Dorsolateral prefrontal cortex (tissue), 122 donors: ENCODE measurements at places on chromosomes 11 and 22.
A peak's percentile ranks its signal among the peaks of the same experiment; 100 is the strongest.

- DNase-seq = no peak
Measured at GRCh38 chr11:70063555-70063954, 14.6 kb upstream of the ANO1 start.

- DNase-seq = no peak
Measured at GRCh38 chr11:22161489-22161888, 31.4 kb upstream of the ANO5 start.

- no peak for DNase-seq
Measured at GRCh38 chr22:21047730-21048129, 2.0 kb downstream of the LRRC74B start.

DNA sequence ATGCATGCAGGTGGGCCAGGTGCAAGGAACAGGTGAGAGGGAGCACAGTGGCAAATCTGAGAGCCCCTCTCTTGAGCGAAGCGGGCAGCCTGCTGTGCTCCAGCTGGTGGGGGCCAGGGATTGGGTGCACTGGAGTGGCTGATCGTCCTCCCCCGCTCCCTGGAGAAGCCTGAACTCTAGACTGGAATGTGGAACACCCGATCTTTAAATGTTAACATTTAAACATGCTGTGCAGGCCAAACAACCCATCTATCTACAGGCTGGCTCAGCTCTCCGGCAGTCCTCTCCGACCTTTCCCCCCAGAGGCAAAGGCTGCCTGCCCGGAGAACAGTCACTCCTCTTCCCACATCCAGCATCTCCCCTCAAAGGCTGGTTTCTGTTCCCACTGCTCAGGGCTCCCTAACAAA is 5.1 kb downstream of the MRGPRF start:
- DNase-seq = no peak

GRCh38 chr22:50244420-50245213 is at the start of gene TUBGCP6:
TUBGCP6 (minus strand) TSS chr22:50245023; CDS start chr22:50244459, 564 bp downstream.
- DNase-seq = peak; percentile 96

DNA sequence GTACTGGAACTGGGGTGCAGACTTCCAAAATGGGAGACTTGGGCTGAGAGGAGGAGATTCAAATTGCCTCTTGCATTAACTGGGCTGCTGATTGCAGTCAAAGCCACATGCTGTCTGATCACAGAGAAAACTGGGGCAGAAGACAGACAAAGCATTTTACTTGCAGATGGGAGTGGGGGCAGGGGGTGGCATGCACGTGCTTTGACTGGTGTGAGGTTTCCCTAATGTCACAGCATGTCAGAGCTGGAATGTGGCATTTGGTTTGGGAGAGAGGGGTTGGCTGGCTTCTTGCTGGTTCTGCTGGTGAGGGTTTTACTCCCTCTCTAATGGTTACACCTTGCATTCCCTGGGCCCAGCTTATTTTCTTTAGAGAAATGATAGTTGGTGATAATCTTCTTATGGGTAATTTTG is 2.9 kb downstream of the TUB start:
- DNase-seq = no peak

DNA sequence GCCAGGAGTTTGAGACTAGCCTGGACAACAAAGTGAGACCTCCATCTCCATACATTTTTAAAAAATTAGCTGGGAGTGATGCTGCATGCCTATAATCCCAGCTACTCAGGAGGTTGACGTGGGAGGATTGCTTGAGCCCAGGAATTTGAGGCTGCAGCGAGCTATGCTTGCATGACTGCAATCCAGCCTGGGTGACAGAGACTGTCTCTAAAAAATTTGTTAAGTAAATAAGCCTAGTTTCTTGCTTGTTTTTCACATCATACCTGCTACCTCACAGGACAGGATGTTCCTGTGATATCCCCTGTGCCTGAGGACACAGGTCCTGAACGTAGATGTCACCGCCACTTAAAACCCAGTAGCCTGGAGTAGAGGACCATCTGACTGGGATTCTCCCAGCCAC is 348.6 kb downstream of the MN1 start:
- no peak for DNase-seq

DNA sequence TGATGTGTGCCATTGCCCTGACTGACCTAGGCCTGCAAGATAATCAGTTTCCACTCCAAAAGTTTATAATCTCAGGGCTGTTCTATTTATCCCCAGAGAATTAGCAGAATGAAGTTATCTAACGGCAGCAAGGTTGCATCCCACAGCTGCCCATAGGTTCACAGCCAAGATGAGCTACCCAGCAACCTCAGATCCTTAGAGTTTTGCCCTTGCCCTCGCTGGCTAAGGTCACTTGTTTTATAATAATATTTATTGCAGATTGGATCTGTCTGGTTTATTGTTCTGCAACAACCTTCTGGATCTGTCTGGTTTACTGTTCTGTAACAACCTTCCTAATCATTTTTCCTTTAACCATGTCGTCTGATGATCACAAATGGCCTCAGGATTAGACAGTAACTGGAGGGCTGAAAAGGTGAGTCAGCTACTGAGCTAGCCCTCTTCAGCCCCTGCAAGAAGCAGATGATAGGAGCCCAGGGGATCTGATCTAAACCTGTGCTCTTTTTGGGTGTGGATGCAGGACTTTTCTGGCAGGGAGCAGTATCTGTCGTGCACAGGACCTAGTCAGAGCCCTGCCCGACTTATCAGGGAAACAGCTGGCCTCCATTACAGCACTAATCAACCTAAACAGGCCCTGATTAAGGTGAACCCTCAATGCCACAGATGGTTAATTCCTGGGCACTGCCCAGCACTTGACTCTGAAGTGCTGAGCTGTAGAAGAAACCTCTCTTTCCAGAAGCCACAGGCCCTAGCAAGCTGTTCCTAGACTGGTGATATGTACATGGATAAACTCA is 642.9 kb upstream of the KIRREL3 start:
- DNase-seq = no peak

- no peak for DNase-seq
Measured at GRCh38 chr11:75831915-75832502, 17.0 kb downstream of the UVRAG start.

DNA sequence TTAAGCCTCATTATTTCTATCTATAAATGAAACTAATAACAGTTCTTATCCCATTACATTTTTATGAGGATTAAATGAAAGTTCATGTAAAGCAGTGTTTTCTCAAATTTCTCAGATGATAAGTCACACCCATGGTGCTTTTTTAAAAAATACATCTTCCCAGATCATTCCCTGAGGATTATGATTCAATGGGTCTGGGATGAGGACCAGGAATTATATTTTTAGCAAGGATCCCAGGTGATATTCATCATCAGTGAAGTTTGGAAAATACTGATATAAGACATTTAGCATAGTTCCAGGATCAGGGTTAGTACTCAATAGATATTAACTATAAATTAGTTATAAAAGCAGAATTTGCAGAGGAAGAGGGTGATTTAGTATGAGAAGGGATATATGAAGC is 89.1 kb downstream of the BBOX1 start:
- DNase-seq = no peak

DNA sequence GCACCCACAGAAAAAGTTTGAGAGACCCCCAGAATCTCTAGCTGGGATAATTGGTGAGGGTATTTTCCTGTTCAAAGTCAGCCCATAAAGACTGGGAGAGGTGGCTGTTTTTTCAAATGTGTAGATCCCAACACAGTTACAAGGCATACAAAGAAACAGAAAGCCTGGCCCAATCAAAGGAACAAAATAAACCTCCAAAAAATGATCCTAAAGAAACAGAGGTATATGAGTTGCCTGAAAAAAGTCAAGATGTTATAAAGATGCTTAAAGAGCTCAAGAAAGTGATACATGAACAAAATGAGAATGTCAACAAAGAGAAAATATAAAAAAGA is 40.2 kb upstream of the MMP12 start:
- no peak for DNase-seq

DNA sequence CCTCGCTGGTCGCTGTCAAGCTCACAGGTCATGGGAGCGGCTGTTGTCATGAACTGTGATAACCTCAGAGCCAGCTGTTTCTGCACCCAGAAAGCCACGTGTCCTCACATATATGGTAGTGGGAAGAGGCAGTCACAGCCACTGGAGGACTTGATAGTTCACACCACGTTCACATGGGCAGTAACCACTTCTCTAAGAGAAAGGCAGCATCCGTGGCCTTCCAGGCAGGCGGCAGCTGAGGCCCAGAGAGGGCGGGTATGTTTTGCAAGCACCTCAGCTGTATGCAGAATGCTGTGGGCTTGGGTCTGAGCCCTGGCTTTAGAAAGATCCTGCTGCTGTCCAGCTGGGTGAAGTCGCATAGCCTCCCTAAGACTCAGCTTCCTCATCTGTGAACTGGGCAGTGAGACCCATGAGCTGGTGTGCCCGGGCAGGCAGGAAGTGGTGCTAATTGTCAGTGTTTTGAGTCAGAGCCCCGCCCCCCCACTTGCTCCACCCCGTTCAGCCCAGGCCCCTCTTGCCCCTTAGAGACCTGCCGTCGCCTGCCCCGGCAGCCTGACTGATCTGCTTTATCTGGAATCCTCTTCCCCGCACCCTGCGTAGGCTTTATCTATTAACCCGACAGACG is 13.3 kb downstream of the TTC38 start:
- DNase-seq = no peak

- DNase-seq = no peak
Measured at GRCh38 chr11:62688491-62688890, 839 bp downstream of the LRRN4CL start.

GRCh38 chr22:24205438-24206195 is 24.3 kb downstream of the SUSD2 start:
- no peak for DNase-seq

- no peak for DNase-seq
Measured at GRCh38 chr11:98234698-98235097, 786.1 kb upstream of the CNTN5 start.

DNA sequence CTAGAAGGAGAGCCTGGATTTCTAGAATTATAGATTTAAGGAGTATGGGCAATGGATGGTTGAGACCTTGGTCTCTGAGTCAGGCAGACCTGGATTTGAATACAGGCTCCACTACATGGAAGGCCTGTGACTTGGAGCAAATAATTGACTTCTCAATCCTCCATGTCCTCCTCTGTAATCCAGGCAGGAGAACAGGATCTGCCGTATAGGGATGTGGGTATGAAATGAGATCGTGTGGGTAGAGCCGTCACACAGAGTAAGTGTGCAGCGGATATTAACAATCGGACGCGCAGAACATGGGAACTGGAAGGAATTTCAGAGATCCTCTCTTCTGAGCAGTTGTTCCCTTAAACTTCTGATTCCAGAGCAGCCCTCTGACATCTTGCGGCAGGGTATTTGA is 11.5 kb upstream of the TMPRSS13 start:
- no peak for DNase-seq

- no peak for DNase-seq
Measured at GRCh38 chr22:35601743-35602615, 15.2 kb downstream of the MB start.

- DNase-seq = no peak
Measured at GRCh38 chr11:93344855-93345333, 14.4 kb downstream of the DEUP1 start.

- DNase-seq = no peak
Measured at GRCh38 chr11:130457623-130458409, 9.4 kb downstream of the ADAMTS15 start.

DNA sequence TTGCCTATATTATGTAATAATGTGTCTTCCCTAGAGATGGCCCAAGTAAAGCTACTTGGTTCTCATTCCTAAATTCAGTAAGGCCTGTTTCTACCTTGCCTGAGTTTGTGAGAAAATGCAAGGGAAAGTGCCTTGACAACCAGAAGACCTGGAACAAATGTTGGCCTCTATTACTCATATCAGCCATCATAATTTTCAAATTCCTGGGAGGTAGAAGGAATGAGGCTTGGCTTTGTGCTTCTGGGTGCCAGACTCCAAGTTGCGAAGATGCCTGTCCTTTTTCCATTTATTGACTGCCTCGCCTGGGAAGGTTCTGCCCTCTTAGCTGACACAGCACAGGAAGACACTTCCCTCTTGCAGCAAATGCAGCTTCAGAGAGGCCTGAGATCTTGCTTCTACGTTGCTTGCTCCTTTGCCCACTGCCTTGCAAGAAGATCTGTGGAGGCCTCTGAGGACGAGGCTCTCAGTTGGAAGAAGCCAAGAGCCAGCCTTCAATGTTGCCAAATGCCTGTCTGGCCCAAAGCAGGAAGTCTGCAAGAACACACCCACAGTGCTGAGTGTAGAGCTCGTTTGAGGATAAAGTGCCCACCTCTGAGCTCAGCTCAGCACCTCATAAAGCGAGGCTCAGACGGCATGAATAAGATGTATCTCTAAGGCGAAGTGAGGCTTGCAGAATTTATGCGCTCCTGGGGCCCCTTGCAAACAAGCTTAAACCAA is 120.1 kb downstream of the GALNT18 start:
- DNase-seq = no peak

GRCh38 chr22:41544671-41545476 is 604 bp upstream of the POLR3H start:
- DNase-seq = no peak

DNA sequence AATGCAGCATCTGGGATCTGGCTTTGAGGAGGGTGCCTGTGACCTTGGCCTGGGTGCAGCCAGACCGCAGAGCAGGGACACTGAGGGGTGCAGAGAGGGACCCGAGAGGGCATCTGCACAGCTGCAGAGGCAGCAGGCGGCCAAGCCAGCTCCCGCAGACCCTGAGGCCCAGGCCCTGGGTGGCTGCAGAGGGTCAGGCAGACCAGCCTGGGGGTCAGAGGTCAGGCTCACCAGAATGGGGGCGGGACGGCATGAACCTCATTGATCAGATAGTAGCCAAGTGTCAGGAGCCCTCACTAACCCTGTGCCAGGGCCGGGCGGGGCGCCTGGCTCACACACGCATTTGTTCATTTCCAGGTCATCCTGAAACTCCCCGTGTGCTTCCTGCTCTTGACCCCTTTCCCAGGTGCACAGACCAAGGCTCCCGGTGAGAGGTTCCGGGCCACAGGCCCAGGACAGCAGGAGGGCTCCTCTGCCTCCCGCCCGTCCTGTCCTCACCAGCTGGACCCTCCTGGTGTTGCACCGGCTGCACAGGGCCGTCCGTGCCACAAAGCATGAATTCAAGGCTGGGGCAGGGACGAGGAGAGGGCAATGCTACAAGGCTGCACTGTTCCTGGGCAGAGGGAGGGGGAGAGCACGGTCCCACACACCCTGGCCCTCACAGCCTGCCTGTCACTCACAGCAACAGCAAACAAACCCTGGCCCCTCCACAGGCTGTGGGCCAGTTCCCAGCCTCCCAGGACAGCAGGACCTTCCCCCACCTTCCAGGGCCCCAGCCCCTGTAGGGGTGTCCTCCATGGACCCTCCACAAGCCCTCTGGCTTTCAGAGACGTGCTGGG is 3.3 kb downstream of the RTN4R start:
- DNase-seq = no peak

DNA sequence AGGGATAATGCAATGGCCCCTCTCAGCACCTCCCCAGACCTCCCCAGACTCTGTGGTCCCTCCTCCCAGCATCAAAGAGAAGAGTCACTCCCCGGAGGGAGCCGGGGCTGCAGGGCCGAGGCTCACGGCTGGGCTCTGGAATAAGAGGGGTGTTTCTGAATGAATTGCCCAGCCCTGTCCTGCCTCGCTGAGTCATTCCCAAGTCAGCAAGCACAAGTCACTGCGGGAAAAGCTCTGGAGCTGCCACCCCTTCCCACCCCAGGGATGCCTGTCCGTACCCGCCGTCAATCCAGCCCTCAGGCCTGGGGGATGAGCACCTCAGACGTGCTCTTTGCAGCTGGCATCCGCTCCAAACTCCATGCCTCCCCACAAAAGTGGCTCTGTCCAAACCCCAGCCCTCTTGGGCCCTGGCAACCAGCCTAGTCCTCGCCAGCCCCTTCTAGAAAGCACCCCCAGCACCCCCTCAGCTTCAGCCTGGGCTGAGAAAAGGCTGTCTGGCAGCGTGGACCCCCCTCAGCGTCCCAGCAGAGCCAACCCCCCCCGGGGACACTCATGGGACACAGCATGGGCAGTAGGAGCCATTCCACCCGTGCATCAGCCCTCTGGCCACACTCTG is 22.7 kb downstream of the CELSR1 start:
- DNase-seq = no peak
